Lower lobe of right lung (tissue), 2 donors: ENCODE measurements at places on chromosomes 11 and 22. TPM values are rescaled to one million over a fixed set of nuclear protein-coding genes. Genes with fewer than 3 reads are reported as not detected.

The CATSPERZ gene
- not detected for total RNA-seq

The OR51E1 gene
- not detected for total RNA-seq

The CARNS1 gene
- total RNA-seq, result 0.71 TPM

- peak overlapping the region; percentile 39 for H3K4me3 ChIP-seq
- DNase-seq, result peak; percentile 47
- no peaks in the 10 kb centered on the region for H3K36me3 ChIP-seq
- peaks cover 36% of the 10 kb centered on the region for H3K27me3 ChIP-seq
- no peak overlapping the region for H3K27ac ChIP-seq
These were observed 13.1 kb upstream of the TCF20 start for GRCh38 chr22:42283278-42284201.

DNA sequence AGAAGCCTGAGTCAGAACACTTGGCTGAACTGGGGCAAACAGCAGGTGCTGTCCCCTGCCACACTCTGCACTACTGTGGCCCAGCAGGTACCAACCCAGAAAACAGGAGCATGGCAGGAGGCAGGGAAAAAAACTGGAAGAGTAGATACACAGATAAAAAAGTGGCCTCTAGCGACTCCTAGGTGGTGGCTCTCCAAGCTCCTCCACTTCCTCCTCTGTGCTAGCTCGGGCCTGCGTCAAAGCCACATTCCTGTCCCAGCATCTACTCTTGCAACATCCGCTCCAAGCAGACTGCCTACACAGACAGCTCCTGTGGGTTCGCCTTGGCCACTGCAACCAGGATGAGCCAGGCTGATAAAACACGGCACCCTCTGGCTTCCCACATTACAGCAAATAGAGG is 6.9 kb downstream of the OR8B12 start:
- peak; percentile 56 for DNase-seq
- no peak overlapping the region for H3K4me3 ChIP-seq
- no peaks in the 10 kb centered on the region for H3K36me3 ChIP-seq
- H3K4me1 ChIP-seq, result no peaks in the 10 kb centered on the region
- H3K27ac ChIP-seq, result no peak overlapping the region
- H3K27me3 ChIP-seq, result no peaks in the 10 kb centered on the region

GRCh38 chr22:27194096-27194748 is 536.8 kb downstream of the MIAT start:
- no peaks in the 10 kb centered on the region for H3K36me3 ChIP-seq
- no peak overlapping the region for H3K4me3 ChIP-seq
- peaks cover 3% of the 10 kb centered on the region for H3K27me3 ChIP-seq
- no peak overlapping the region for H3K27ac ChIP-seq

- no peaks in the 10 kb centered on the region for H3K4me1 ChIP-seq
- H3K27ac ChIP-seq, result no peak overlapping the region
- peaks cover 84% of the 10 kb centered on the region for H3K36me3 ChIP-seq
- no peak for DNase-seq
These were observed 21.2 kb downstream of the PLAAT3 start for GRCh38 chr11:63592975-63593395.

DNA sequence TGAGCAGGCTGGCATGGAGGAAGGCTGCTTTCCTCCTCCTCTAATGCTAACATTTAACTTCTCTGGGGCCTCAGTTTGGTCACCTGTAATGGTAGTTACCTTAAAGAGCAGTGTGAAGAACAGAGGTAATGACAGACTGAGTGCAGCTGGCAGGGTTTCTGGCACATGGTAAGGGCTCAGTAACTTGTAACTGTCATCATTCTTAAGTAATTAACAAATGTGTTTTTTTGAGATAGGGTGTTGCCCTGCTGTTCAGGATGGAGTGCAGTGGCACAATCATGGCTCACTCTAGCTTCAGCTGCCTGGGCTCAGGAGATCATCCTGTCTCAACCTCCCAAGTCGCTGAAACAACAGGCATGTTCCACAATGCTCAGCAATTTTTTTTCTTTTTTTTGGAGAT is 242.0 kb upstream of the SYN3 start:
- no peak for DNase-seq
- H3K27me3 ChIP-seq, result no peaks in the 10 kb centered on the region
- H3K36me3 ChIP-seq, result no peaks in the 10 kb centered on the region
- no peak overlapping the region for H3K27ac ChIP-seq
- no peak overlapping the region for H3K4me3 ChIP-seq

DNA sequence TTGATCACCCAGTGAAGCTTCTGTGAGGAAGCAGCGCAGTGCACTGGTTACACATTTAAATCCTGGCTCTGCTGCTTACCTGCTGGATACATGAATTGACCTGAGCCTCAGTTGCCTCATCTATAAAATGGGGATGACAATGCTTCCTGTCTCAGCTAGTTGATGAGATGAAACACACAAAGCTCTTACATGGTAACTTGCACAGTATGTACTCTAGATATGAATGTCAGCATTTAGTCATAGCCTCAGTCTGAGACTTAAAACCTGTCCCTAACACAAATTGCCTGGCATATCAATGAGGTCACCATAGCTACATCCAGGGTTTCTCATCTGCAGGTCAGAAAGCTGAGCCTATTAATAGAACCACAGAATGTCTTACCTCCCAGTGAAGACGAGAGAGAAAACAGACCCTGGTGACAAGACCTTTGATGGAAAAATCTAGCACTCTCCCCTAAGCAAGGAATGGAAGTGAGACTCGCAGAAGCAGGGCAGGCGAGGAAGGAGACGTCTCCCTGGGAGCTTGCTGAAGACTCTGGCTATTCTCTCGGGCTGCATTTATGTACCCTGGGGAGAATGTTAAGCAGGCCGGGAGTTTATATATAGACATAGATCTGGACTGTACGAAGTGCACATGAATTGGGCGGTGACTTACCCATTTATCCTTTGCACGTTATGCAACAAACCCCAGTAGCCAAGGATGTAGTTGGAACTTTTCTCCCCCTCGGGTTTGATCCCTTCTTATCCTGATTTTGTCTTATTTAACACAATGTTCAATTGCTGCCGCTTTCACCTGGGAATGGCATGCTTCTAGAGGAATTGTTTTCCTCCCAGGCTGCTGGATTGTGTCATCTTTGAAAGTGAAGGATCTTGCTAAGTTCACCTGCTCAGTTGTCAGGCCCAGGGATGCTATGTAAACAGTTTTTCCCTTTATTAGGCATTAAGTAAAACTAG is 18.0 kb downstream of the SDHAF2 start:
- no peak overlapping the region for H3K27ac ChIP-seq
- no peak for DNase-seq
- peaks cover 10% of the 10 kb centered on the region for H3K4me1 ChIP-seq
- H3K27me3 ChIP-seq, result no peaks in the 10 kb centered on the region
- no peak overlapping the region for H3K4me3 ChIP-seq
- H3K36me3 ChIP-seq, result peaks cover 84% of the 10 kb centered on the region

DNA sequence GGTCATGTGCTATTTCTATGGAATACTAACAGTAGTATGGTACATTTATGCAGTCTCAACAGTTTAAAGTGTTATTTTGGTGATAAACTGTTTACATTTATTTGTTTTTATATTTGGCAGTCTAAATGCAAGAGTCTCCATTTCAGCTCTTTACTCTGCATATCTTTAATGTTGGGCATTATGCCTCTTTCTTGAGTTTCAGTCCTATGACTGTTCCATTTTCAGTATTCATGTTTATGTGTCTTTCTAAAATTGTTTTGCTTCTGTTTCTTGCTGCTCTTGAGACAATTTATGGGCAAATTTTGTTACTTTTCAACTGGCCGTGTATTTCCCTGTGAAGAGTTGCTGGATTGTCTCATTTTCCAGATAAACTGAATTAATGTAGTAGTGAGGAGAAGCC is 6.6 kb upstream of the RAB30 start:
- no peak overlapping the region for H3K4me3 ChIP-seq
- no peak for DNase-seq
- no peak overlapping the region for H3K27ac ChIP-seq
- H3K27me3 ChIP-seq, result no peaks in the 10 kb centered on the region
- peaks cover 15% of the 10 kb centered on the region for H3K4me1 ChIP-seq

DNA sequence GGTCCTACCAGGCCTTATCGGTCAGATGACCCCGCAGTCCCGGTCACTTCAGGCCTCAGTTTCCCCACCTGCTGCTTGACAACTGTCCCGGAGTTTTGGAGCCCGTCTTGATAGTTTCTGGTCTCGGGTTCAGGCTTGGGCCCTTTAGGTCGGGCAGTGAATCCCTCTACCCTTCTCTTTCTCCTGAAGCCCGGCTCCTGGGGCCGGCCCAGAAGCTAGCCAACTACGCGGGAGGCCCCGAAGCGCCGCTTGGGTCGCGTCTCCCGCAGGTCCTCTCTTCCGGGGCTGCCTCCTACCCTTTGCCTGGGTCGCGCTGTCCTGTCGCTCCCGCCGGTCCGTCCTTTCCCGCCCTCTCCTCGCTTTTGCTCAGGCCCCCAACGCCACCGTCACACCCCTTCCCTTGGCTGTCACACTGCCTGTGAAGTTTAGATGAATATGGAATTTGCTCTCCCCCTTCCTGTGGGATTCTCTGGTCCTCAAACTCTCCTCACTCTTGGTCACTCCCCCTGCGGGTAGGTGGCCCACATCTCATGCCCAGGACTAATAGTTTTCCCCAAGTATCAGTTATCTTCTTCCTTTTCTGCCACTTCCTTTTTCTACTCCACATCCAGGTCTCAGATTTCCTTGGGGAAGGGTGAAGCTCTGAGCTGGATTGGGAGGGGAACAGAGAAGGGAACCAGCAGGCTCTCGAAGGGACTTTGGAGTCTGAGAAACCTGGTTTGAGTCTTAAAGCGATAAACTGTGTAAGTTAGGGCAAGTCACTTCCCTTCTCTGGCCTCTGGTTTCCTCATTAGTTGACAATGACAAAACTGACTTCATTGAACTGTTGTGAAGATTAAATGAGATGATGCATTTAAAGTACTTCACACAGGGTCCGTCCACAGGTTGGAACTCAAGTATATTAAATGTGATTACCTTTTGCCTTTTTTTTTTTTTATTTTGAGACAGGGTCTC is 790 bp downstream of the RAB1B start:
- peaks cover 39% of the 10 kb centered on the region for H3K36me3 ChIP-seq
- peak overlapping the region; percentile 91 for H3K27ac ChIP-seq
- no peak for DNase-seq
- peaks cover 29% of the 10 kb centered on the region for H3K4me1 ChIP-seq
- peak overlapping the region; percentile 81 for H3K4me3 ChIP-seq

GRCh38 chr11:66051371-66051765 is 796 bp upstream of the SF3B2 start:
- peak overlapping the region; percentile 99 for H3K4me3 ChIP-seq
- peak overlapping the region; percentile 92 for H3K27ac ChIP-seq
- no peak for DNase-seq
- H3K27me3 ChIP-seq, result peaks cover 28% of the 10 kb centered on the region

DNA sequence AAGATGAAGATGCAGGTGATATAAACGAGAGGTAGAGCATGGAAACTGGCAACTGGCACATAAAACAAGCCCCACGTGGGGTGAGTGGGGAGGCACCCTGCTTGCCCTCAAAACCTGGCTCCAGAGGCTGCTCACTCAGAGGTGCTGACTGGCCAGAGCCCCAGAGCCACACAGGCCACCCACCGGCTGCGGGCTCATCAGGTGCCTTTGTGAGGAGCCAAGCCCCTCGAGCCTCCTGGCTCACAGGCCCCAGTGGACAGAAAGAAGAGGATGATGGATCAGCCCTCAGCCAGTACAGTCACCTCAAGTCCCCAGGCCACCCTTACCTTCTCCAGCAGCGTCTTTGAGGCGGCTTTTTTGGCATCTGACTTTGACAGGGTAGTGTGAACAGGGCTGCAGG is 6.2 kb downstream of the CHID1 start:
- DNase-seq, result no peak
- peaks cover 2% of the 10 kb centered on the region for H3K4me1 ChIP-seq
- H3K4me3 ChIP-seq, result no peak overlapping the region
- no peak overlapping the region for H3K27ac ChIP-seq
- peaks cover 54% of the 10 kb centered on the region for H3K36me3 ChIP-seq

- H3K36me3 ChIP-seq, result no peaks in the 10 kb centered on the region
- no peaks in the 10 kb centered on the region for H3K4me1 ChIP-seq
- no peak overlapping the region for H3K27ac ChIP-seq
- no peak for DNase-seq
- H3K4me3 ChIP-seq, result no peak overlapping the region
These were observed 48.2 kb downstream of the UBASH3B start for GRCh38 chr11:122703541-122704272.

DNA sequence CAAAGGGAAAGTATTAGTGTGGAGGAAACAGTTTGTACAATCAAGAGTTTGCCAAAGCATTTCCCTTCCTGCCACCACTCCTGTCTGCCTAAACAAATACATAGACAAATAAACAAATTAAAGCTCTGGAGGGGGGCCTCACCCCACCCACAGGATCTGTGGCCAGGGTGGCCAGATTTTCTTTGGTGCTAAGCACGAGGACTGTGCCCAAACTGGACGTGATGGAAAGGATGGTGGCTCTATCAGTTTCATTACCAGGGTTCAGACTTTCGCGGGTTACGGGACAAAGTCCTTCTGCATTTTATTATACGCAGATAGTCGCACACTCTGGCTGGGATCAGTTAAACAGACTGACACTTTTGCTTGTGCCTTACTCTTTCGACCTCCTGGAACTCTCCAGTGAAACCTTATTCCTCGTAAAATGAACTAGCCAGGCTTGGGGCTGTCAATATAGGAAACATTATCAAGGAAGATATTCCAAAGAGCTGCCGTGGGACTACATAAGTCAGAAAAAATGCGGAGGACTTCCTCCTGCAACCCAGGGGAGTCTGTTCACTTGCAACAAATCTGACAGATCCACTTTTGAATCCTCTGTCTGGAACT is 11.2 kb downstream of the BARX2 start:
- no peak overlapping the region for H3K27ac ChIP-seq
- no peak for DNase-seq
- H3K4me3 ChIP-seq, result no peak overlapping the region
- no peaks in the 10 kb centered on the region for H3K4me1 ChIP-seq

- H3K36me3 ChIP-seq, result peaks cover 16% of the 10 kb centered on the region
- H3K27me3 ChIP-seq, result no peaks in the 10 kb centered on the region
- no peak for DNase-seq
- H3K4me3 ChIP-seq, result no peak overlapping the region
- H3K4me1 ChIP-seq, result no peaks in the 10 kb centered on the region
- no peak overlapping the region for H3K27ac ChIP-seq
These were observed 17.2 kb upstream of the C1QTNF4 start for GRCh38 chr11:47611348-47611794.

DNA sequence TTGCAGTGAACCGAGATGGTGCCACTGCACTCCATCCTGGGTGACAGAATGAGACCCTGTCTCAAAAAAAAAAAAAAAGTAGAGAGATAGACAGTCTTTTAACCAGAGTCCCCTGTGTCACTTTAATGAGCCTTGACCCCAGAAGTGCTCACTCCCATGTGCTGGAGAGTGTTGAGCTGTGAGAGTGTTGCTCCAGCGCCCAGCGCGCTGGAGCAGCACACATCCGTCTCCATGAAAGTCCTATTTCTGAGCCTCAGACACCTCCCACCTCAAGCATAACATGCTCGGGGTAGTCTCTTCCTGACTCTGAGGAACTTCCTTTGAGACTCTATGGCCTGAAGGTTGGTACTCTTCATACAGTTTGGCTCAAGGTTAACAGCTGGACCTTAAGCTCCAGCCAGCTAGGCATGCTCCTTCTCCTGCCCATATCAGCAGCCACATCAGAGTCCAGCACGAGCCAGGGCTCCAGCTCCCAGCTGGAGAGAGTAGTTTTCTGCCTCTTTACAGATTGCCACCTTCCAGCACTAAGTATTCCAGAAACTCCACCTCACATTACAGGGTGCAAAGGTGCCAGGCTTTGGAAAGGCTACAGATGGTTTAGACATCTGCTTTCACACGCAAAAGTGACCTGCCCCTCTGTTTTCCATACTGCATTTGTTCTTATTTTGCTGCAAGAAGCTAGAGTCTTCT is 29.4 kb upstream of the UBASH3B start:
- no peak overlapping the region for H3K27ac ChIP-seq
- no peak overlapping the region for H3K4me3 ChIP-seq
- no peaks in the 10 kb centered on the region for H3K27me3 ChIP-seq
- DNase-seq, result no peak
- no peaks in the 10 kb centered on the region for H3K4me1 ChIP-seq

GRCh38 chr22:46714550-46714949 is 23.5 kb downstream of the CERK start:
- H3K4me1 ChIP-seq, result peaks cover 14% of the 10 kb centered on the region
- peaks cover 77% of the 10 kb centered on the region for H3K36me3 ChIP-seq
- no peak for DNase-seq
- no peaks in the 10 kb centered on the region for H3K27me3 ChIP-seq
- no peak overlapping the region for H3K4me3 ChIP-seq
